ENCODE measurements at places on chromosomes 6 and 20.

GRCh38 chr20:38466171-38466570 is 6.5 kb upstream of the RALGAPB start:
- DNase-seq = no peak

GRCh38 chr6:52707963-52708680 is 37.2 kb downstream of the TMEM14A start:
- DNase-seq = no peak

DNA sequence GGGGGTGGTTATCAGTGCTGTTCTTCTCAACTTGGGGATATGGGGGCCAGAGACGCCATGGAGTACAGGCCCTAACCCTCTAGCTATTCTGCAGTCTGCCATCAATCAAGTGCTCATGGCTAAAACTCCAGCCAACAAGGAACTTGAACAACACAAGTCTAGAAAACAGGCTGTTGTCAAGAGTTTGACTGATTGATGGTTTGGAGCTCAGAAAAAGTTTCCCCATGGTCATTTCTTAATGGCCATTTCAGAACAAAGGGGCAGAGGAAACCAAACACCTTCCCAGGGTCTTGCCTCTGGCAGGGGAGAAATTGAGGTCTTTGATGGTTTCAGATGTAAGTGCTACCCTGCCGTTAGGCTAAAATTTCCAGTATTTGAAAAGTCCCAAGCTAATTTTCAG is 15.1 kb downstream of the PCK1 start:
- DNase-seq = no peak

- DNase-seq = no peak
Measured at GRCh38 chr20:906703-907270, 9.3 kb downstream of the ANGPT4 start.

DNA sequence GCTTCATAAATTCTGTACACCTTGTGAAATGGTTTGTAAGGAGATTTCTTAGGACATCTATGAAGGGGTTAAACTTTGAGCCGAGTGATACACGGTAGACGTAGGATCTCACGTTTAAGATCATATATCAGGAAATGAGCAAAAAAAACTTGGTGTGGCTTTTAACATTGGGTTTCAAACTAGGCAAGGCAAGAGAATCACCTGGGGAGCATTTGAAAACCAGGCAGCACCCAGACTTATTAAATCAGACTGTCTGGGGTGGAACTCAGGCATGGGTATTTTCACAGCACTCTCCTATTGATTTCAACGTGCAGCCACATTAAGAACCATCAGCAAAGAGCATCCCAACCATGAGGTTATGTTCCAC is 26.4 kb downstream of the LY86 start:
- DNase-seq = no peak

- DNase-seq = peak; percentile 10
Measured at GRCh38 chr6:97497713-97498331, 214.8 kb upstream of the MMS22L start.

- DNase-seq = no peak
Measured at GRCh38 chr6:56642366-56643261, at the start of gene DST. Gene DST (minus strand): TSS chr6:56642889.

DNA sequence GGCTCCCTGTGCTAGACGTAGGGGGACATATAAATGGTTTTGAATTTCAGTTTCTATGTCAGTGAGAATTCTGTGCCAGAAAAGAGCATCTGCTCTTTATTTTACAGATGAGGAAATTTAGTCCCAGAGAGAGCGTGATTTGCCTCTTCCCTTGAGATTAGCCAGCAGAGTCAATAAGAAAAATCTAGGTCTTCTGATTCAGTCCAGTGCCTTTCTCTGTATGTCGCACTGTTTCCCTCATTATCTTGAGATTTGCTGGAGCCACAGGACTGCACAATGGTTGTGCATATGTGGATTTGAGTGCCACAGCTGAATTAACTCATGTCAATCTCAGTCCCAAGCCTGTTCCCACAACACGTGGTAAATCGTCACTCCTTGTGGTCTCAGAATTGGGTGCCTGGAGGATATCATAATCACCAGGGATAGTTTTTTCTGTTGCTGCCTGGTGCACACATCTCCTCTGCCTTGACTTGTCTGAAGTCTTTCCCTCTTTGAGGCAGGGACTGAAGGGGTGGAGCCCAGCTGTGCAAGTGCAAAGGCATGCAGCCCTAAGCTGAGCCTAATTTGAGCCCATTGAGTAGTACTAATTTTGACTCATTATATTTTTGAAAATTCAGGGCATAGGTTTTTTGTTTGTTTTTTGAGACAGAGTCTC is 276.7 kb downstream of the SOX4 start:
- DNase-seq = no peak

- DNase-seq = no peak
Measured at GRCh38 chr20:15922556-15922955, 650.7 kb downstream of the KIF16B start.

GRCh38 chr20:38300438-38300837 is 3.5 kb upstream of the BPI start:
- no peak for DNase-seq

GRCh38 chr20:34558320-34559218 is at the start of gene MAP1LC3A:
Gene MAP1LC3A (plus strand): TSS chr20:34558718. CDS start chr20:34558869, 151 bp downstream.
- no peak for DNase-seq

DNA sequence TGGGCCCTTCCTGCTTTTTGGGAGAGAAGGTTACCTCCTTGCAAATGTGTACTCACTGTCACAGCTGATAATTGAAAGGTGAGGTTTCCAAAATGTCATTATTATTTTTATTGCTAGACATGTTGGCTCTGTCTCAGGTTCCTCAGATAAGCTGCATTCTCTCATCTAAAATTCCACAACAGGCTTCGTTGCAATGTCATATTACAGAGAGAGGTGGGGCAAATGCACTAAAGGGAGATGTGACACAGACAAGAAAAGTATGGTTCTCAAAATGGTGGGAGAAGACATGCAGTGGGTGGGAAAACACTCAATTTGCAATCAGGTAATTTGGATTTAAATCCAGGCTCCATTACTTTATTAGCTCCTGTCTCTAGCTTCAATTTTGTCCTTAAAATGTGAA is 256.4 kb upstream of the POU3F2 start:
- DNase-seq = no peak

DNA sequence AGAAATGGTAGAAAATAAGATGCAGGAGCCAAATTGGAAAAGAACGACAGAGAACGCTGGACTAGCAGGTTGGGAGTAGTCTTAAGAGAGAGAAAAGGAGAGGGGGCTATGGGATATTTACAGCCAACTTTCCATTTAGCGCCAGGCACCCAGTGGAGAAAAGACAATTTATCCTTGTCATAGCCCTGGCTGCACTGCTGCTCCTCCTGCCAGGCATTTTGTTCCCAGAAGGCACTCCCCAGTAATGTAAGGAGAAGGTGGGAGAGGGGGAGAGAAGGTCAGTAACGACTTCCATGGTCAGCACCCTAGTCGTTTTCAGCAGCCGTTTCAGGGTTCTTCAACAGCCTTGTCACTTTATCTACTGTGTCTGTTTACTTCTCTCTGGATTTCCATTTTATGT is 159.0 kb downstream of the TRMT11 start:
- DNase-seq = no peak

DNA sequence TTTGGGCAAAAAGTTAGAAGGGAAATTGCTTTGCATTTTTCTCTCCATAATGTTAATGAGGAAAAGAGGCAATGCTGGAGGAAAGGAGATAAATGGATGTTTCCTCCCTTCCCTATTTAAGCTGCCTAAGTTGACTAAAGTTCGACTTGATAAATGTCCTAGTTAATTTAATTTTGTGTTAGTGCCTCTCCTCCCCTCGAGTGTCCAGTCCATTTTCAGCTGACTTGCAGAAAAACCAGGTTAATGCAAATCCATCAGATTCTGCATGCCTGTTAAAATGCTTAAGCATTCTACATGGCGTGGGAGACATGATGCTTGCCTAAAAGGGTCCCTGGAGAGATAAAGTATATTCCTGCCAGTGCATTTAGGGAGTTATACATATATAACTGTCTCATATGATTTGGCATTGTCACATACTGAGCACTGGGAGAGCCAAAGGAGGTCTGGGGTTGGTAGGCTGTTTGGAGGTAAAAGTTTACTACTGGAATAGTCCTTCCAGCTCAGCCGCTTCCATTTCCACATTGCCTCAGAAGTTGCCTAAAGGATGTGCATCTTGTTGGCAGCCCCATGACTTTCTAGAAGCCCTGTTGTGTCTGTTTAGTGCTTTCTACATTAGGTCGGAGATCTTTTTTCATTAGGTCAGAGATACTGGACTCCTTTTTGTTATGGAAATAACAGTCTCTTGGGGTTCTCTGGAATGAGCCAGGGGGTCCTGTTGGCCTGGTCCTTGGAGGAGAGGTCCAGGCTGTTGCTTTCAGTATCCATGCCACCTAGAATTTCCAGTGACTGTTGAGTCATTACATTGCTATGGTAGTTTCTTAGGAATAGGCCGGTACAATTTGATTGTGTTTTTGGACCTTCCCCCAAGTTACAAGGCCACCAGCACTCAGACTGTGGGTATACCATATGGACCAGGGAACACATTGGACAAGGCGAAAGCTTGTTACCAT is 30.4 kb downstream of the JARID2 start:
- DNase-seq = no peak

GRCh38 chr6:162602759-162603158 is 124.8 kb downstream of the PRKN start:
- DNase-seq = no peak

DNA sequence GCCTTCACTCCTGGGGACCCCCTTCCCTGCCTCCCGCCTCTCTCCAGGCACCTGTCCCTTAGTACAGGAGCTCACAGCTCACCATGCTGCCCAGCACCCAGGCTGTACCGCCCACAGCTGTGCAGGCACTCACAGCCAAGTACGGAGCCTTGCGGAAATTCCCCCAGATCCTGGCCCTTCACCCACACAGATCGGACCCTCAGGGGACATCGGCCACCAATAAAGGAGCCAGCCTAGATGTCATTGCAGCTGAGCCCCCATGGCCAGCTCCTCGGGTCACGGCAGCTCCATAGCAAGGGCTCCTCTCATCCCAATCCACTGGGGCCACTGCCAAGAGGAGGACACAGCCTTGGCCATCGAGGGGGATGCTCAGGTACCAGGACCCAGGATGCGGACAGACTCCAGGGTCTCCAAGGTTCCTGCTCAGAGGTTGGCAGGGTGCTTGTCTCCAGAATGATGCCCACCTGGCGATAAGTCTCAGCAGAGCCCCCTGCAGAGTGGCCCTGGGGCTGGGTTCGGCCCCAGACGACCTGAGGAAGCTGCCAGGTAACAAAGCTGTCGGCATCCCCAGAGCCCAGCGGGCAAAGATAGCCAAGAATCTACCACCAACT is 82.3 kb downstream of the YTHDF1 start:
- no peak for DNase-seq

All from GDM1 (cell line).